ENCODE measurements at places on chromosomes 3 and 15. TPM values are rescaled to one million over a fixed set of nuclear protein-coding genes. Genes with fewer than 3 reads are reported as not detected.

- DNase-seq = no peak
Measured at GRCh38 chr3:61600195-61600594, 38.8 kb downstream of the PTPRG start.

TRPM1 gene
- not detected for total RNA-seq

DNA sequence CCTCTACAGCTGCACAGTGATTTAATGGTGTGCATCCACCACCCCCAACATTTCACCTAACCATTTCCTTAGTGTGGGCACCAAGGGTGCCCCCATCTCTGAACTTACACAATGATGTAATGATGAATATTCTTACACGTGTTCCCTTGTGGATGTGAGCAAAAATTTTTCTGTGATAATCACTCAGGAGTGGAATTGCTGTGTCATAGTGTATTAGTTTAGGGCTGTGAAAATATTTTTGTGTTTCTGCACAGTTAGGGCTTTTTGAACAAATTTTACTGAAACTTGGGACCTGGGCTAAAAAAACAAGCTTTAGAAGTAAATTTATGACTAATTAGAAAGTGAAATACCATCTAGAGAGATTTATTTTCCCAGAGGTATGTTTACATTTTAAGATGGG, 134.5 kb upstream of the CCNL1 start:
- no peak for DNase-seq

- DNase-seq = no peak
Measured at GRCh38 chr3:127137757-127138536, 55.0 kb upstream of the PRR23E start.

DNA sequence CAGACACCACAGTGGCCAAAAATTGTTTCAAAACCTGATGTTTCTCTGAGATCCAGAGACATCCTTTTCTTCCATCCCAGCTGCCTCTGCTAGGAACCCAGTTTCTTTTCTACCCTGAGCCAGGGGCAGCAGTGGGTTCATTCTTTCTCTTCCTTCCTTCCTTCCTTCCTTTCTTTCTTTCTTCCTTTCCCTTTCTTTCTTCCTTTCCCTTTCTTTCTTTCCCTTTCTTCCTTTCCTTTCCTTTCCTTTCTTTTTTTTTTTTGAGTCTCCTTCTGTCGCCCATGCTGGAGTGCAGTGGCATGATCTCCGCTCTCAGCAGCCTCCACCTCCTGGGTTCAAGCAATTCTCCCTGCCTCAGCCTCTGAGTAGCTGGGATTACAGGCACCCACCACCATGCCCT, 30.7 kb upstream of the COPG1 start:
- DNase-seq = no peak

DNA sequence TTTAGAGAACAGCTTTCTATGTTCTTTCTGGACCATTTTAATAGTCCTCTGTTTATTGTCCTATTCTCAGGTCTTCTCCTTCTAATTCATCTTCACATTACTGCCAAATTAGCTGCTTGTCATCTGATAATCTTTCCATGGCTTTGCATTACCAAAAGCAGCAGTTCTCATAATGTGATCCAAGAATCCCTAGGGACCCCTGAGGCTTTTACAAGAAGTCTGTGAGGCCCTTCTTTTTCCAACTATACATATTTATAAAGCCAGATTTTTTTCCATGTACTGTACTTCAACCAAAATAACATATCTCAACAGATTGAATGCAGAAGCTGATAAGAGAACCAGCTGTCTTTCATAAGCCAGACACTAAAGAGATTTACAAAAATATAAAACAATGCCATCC, 162.5 kb upstream of the BFSP2 start:
- DNase-seq = no peak

DNA sequence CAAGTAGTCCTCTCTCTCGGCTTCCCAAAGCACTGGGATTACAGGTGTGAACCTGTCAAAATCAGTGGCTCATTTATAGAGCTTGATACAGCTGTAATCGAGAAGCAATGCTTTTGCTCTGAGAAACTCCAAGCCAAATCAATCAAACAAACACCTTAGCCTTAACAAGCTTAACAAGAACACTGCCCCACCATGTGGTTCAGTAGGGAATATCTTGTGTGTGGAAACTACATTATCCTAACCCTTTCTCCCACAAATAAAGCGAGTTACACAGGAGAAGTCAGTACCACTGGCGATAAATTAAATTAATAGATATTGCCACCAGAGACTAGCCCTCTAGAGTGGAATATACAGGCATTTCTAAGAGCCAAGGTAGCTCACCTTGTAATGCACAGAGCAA, 13.9 kb downstream of the CDAN1 start:
- DNase-seq = no peak

DNA sequence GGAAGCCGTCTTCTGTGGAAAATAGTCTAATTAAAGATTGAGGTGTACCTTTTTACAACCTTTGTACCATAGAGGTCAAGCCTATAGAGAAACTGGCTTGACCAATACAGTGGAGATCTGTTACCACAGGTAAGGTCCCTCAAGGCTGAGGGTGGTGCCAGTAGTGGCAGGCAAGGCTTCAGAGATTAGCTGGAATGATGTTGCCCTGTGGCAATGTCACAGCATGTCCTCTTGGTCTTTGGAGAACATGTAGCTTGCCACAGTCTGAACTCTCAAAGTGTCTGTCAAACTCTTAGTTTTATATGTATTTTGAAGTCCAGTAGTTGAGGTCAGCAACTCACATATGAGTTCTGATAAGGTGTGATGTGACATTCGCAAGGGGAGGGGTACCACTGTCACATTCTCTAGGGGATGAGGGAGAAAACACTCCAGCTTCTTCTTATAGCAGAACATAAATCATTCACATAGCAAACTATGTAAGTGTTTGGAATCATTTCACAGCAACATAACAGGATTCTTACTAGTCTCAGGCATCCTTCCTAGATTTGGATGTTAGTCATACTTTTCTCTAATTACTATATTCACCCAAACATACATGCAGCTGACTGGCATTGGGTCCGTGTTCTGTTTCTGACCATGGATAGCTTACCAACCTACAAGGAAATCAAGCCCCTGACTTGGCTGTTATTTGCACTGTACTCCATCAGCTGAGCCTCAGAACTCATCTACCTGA, 173.6 kb downstream of the UBE2E2 start:
- no peak for DNase-seq

- peak; percentile 81 for DNase-seq
Measured at GRCh38 chr15:88385078-88385700, 82.0 kb downstream of the MRPL46 start.

GRCh38 chr3:52829906-52830463, 487 bp downstream of the ITIH4 start:
- DNase-seq = no peak

GP5 gene
- not detected for total RNA-seq

DNA sequence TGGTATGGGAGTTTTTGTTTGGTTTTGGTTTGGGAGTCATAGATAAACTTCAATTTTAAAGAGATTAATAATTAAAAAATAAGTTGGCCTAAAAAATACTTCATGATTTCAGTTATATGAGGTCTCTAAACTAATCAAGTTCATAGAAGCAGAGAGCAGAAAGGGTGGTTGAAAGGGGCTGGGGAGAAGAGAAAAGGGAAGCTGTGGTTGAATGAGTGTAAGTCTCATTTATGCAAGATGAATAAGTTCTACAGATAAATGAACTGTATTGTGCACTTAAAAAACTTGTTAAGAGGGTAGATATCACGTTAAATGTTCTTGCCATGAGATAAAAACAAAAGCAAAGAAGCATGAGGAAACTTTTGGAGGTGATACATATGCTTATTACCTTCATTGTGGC, 188.7 kb downstream of the NSUN3 start:
- no peak for DNase-seq

ZNF860 gene
- total RNA-seq = not detected

GRCh38 chr3:172752651-172753050, 2.1 kb downstream of the ECT2 start:
- no peak for DNase-seq

PBRM1 gene
- 21.3 TPM for total RNA-seq

DNA sequence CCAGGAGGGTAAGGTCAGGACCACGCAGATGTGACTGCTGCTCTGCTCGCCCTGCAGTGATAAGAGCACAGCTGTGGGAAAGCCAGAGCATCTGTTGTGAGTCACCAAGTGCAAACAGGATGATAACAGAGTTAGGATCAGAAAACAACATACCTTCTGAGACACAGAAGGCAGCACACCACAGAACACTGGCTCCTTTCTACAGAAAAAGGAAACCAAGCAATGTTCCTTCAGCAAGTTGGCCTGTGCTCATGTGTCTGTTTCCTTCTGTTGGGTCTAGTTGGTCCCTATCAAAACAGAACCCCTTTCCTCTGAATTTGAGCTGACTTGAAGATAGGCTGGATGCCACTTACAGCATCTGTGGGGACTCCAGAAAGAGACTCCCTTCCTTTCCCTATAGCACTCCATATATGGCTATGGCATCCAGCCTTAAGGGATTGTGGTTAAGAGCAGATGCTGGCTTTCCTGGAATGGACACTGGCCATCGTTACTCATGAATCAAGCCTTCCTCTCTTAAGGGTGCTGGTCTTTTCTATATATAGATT, 440.7 kb upstream of the THBS1 start:
- peak; percentile 37 for DNase-seq

- DNase-seq = no peak
Measured at GRCh38 chr15:71800835-71801745, 9.3 kb upstream of the NR2E3 start.

GRCh38 chr3:16286161-16286560, 21.1 kb downstream of the OXNAD1 start:
- DNase-seq = no peak

DNA sequence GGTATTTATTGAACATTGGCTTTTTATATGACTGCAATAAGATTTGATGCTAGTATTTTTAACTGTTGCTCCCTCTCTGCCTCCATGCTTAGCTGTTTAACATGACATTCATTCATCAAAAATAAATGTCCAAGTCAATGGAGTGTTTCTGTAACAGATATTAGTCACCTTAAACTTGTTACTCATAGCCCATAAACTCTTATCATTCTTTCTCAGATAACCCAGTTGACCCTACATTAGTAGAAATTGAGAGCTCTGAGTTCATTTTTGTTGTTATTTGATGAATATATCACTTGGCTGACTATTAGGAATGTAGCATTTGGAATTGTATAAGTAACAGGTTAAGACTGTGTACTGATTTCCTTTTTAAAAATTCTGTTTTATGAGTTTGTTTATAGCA, 201.1 kb downstream of the UBE2E2 start:
- DNase-seq = no peak

GRCh38 chr15:25784876-25785640, 78.1 kb downstream of the ATP10A start:
- no peak for DNase-seq

TCF12 gene
- total RNA-seq = 63.6 TPM

- no peak for DNase-seq
Measured at GRCh38 chr3:121592856-121593702, at the start of gene FBXO40. FBXO40 (plus strand) TSS chr3:121593379; CDS start chr3:121620576, 27,197 bp downstream.

GRCh38 chr15:90036343-90036742, 35.2 kb downstream of the ZNF710 start:
- DNase-seq = no peak

DNA sequence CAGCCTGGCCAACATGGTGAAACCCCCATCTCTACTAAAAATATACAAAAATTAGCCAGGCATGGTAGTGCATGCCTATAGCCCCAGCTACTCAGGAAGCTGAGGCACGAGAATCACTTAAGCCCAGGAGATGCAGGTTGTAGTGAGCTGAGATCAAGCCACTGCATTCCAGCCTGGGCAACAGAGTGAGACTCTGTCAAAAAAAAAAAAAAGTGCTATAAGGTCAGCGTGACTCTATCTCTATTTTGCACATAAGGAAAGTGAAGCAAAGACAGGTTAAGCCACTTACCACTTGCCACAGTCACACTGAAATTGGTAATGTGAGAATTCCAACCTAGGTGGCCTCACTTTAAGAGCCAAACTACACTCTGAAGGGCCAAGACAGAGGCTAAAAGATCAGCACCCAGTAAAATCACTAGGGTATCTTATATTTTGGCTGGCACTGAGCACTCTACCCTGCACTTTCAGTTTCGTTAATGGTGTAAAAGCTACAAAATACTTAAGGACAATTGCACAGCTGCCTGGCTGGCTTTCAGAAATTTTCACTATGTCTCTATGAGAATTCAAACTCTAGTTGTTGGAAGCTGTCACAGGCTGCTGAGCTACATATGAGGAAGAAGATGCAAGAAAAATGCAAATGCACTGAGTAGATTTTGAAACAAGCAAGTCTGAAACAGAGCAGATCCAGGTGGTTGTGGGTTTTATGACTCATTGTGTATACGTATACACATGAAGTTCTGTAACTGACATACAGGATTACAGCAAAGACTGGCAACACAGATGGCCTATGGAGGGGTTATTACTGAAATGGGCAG, 32.7 kb downstream of the TRANK1 start:
- no peak for DNase-seq

DNA sequence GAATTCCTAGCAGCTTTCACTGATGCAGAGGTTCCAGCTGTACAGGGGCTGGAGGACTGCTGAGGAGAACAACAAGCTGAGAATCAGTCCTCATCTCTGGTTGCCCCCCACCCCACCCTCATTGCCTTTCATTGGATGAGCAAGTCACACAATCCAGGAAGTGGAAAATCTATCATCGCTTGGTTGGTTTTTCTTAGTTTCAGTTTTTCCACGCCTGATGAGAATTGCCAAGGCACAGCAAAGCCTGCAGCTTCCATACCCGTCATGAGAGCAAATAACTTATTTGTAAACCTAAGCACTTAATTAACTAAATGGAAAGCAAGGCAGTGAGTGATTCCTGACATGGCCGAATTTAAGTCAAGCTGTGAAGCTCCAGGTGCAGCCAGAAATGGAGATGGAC, 21.4 kb upstream of the LIPC start:
- peak; percentile 62 for DNase-seq

DNA sequence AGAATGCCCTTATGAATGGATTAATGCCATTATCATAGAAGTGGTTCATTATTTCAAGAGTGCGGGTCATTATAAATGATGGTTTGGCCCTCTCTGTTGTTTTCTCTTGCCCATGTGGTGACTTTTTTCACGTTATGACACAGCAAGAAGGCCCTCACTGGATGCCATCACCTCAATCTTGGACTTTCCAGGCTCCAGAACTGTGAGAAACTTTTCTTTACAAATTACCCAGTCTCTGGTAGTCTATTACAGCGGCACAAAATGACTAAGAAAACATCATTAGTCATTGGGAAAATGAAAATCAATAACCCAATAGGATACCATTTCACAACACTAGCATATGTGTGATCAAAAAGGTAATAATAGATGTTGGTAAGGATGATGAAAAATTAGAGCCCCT, 119.0 kb upstream of the LPP start:
- DNase-seq = no peak

- no peak for DNase-seq
Measured at GRCh38 chr15:33730815-33731214, 237.5 kb upstream of the CHRM5 start.

DNA sequence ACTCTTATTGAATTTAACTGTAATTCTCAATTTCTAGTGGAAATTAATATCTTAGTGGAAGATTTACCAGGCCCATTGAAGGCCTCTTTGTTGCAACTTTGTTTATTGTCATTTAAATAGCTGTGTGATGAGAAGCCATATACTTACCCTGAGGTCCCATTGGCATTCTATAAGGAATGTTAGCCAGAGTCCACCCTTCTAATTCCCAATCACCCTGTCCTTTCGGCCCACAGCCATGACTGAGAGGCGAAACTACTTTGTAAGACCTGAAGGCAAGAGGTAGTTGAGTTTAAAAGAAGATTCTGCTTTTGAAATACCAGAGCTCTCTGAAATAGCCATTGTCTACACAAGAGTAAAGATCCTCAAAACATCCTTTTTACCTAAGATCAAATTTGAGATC, 290.5 kb upstream of the RARB start:
- DNase-seq = no peak

- DNase-seq = no peak
Measured at GRCh38 chr3:165852191-165852590, 15.0 kb upstream of the BCHE start.
